Non-pigmented ciliary epithelial cell (primary cell): ENCODE measurements at places on chromosomes 5 and 9.

DNA sequence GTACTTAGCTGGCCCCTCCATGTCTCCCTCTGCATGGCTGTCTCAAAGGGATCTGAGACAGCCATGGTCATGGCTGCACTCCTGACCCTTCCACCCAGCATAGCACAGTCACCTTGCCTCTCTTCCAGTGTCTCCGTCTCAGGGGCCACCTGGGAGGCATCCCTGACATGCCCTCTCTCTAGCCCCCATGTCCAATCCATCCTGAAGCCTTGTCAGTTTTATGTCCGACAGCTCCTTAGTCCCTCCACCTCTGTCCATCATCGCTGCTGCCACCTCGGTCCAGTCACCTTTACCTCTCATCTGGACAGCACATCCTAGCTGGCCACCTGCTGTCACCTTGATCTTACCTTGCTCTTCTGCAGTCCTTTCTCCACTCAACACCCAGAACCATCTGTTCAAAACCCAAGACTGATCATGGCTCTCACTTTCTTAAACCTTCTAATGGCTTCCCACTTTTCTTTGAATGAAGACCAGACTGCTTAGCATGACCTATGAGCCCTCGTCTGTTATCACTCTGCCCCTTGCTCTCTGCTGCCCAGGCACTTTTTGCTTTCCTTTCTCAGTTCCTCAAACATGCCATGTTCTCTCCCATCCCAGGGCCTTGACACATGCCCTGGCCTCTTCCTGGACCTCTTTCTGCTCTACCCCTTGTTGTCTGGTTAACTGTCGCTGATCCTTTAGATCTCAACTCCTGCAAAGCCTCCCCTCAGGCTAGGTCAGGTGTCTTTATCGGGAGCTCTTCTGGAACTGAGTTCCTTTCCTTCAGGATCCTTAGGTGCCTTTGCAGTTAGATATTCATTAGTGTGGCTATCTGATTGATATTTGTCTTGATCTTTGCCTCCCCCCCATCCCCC lies 181.8 kb upstream of the PITX1 start:
- DNase-seq: no peak

GRCh38 chr5:132069561-132069960 lies 4.0 kb upstream of the CSF2 start:
- no peak for DNase-seq

DNA sequence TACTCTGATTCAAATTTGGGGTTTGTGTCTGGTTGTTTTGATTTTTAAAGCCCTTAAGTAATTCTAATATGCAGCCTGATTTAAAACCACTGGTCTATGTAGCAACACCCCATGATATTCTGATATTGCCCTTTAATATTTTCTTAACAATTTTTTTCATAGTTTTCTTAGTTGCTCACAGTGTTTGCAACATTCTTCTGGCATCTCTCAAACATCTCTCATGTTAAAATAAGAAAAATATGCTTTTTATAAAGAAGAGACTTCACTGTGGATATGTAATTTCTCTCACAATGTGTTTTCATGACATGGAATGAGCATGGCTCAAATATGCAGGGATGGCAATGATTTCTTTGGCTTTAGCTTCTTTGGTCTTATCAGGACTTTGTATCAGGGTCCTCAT lies 183.7 kb downstream of the TAF11L14 start:
- no peak for DNase-seq

DNA sequence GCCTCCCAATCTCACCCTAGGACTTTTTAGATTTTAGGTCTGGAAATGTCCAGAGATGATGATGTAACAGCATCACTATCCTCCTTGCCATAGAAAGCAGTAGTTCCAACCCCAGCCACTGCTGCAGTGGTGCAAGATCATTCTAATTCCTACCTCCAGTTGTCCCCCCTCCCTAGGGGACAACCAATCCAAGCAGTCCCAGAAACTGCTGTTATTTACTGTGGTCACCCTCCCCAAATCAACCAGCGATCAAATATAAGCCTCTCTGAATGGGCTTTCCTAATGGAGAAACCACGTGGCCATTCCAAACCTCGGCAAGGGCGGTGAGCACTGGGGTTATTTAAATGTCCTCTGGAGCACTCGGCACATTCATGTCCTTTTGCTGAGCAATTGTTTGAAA lies 159.8 kb downstream of the SLF1 start:
- DNase-seq: no peak

GRCh38 chr5:143819716-143820115 lies 7.8 kb downstream of the HMHB1 start:
- DNase-seq: no peak
